Stimulated activated CD4-positive, alpha-beta T cell treated with anti-CD3 and anti-CD28 coated beads, Interleukin-4, amount 100 ng/mL, for 1 hour (primary cell): ENCODE measurements at places on chromosomes 5 and 9.

DNA sequence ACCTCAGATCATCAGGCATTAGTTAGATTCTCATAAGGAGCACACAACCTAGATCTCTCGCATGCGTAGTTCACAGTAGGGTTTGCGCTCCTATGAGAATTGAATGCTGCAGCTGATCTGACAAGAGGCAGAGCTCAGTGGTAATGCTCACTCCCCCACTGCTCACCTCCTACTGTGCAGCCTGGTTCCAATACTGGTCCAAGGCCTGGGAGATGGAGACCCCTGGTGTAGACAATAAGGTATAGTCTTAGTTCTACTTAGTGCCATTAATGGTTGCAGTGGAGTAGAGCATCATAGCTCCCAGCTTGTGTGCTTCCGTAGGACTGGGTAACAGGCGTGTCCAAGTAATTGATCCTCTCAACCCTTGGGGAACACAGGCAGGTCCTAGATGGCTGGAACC lies 70.4 kb upstream of the ANKRD55 start:
- DNase-seq = no peak

GRCh38 chr5:13910201-13910600 lies 34.3 kb downstream of the DNAH5 start:
- no peak for DNase-seq

DNA sequence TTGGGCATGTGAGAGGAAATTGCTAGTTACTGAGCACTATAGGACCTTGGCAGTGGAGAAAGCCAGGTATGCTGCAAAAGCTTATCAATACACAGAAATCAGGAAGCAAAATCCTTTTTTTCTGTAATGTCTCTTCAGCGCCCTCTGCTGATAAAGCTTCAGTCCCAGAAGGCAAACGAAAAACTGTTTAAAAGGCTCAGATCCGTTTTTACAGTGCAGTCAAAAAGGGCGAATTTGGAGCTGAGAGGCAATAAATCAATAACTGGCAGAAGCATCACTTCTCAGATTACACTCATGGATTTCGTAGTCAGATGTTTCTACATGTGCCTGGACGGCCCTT lies 1.1 kb upstream of the MAN2A1 start:
- no peak for DNase-seq

DNA sequence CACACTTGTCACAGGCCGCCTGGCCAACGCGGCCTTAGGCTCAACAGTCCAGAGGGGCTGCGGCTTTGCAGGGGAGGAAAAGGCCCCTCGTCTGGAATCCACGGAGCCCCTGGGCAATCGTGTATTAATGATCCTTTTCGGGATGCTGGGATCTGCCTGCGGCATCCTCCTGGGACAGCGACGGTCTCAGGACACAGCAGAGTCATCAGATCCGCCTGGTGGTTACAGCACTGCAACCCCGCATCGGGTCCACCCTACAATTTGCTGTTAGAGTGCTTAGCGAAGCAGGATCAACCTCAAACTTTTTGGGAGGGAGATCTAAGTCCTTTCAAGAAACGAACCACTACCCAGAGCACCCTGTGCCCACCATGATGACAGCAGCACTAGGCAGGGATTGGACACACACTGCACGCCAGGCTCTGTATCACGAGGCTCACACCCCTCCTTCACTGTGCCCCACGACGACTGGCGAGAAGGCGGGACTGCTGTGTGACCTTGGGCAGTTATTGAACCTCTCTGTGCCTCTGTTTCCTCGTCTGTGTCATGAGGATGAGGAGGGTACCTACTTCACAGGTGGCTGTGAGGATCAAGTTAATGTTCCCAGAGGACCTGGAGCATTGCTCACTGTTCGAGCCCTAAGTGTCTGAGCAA lies 100.4 kb upstream of the COL5A1 start:
- no peak for DNase-seq

GRCh38 chr5:54632131-54632701 lies 114.7 kb downstream of the SNX18 start:
- no peak for DNase-seq

GRCh38 chr5:77272206-77272605 lies 61.7 kb downstream of the PDE8B start:
- DNase-seq = no peak

GRCh38 chr5:58127255-58128220 lies 332.3 kb downstream of the PLK2 start:
- no peak for DNase-seq

- DNase-seq = no peak
Measured at GRCh38 chr5:125603321-125603720, 819.9 kb upstream of the GRAMD2B start.

DNA sequence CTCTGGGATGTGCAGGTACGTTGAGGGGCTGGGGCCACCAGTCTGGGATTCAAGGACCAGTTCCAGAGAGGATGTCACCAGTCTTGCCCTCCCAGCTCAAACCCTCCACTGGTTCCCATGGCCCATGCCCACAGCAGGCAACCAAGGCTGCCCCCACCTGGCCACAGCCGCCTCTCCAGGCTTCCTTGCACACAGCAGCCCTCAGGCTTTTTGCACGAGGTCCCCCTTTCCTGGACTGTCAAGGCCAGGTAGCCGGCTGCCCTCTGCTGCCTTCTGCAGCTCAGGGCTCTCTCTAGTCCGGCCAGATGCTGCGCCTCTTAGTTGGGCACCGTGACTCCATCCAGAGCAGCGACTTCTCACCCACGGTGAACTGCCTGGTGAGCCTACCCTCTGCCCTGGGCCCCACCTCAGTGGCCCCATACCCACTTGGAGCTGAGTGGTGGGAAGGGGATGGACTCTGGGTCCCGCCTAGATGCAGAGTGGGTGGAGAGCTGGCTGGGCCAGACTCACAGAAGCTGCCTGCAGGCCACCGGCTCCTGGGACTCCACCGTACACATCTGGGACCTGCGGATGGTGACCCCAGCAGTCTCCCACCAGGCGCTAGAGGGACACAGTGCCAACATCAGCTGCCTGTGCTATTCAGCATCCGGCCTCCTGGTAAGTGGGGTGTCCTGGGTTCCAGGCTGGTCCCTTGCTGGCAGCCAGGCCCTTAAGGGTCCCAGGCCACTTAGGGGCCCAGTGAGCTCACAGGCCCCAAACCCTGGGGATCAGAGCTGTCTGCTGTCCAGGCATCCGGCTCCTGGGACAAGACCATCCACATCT lies 2.9 kb downstream of the WDR38 start:
- peak; percentile 38 for DNase-seq

DNA sequence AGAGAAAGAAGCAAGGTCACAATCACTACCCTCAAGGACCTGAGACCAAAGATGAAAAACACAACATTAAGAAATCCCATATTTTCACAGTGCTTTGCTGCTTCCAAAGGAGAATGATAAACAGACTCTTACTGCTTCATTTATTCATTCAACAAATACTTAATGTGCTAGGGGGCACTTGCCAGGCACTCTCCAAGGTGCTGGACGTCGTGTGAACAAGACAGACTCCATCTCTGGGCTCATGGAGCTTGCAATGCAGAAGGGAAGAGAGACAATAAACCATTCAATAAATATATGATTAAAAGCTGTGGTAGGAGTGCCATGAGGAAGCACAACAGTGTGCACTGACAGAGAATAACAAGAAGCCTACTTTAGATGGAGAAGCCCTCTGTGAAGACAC lies 327.7 kb downstream of the CDK5RAP2 start:
- DNase-seq = no peak

DNA sequence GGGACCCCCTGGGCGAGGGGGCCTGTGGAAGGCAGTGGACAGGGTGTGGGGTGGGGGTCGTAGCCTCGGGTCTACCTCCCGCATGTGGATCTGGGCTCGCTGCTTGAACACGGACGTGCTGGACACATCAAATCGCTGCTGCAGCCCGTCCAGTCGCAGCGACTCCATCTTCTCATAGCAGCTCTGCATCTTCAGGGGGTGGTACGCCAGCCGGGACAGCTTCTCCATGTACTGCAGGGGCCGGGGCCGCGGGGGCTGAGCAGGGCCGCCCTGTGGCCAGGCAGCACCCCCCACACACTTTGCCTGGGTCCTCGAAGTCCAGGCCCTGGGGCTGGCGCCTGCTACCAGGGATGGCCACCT lies 57.6 kb downstream of the LRSAM1 start:
- DNase-seq = no peak

DNA sequence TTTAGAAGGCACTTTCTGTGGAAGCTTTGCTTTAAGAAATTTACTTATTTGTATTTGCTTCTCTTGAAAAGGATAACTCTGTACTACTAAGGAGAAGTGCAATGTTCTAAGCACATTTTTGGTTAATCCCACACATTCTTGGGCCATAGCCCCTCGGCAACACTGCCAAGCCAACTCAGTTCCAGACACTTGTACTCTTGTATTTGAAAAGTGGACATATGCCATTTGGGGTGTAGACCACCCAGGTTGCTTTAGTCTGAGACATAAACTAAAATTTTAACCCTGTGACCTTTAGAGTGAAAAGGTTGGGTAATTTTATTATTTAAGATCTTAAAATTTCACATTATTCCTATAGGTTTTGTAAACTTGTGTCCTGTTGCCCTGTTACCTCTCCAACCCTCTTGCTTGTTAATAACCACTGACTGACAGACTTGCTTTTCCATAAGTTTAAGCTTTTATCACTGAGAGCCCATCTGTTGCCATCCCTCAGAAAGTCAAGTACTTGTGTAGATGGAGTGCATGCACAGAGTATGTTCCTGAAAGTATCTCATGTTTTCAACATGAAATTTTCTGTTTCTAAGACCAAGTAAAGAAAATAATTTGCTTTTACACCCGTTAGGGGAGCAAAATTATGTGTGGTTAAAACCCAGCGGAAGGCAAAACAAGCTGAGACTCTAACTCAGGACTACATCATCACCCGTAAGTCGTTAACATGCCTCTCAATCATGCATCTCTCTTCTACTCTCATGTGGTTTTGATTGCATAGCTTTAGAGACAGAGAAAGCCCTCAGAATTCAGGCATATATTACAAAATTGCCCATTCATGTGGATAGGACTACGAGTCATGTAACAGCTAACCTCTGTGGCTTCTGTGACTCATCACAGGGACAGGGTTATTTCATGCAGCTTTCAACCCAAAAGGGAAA lies 117.3 kb downstream of the GDNF start:
- DNase-seq = no peak
